T1000 (cell line): ENCODE measurements at places on chromosomes 13 and 19.

- DNase-seq: no peak
Observed at GRCh38 chr19:37719927-37720265, 335 bp upstream of the ZNF607 start.

DNA sequence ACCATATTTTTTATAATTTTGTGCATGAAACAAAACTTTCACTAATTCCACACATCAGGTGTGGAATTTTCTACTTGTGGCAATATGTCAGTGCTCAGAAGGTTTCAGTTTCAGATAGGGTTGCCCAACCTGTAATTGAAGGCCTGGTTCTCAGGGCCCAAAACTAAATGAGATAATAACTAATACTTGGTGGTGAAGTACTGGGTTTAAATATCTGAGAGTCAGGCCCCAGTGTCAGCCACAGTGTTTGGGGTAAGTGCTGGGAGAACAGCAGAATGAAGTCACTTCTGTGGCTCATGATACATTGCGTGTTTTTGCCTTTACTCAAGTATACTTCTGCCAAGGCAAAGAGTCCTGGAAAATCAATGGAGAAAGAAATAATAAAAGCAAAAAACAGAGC lies 5.6 kb downstream of the SAFB start:
- no peak for DNase-seq

DNA sequence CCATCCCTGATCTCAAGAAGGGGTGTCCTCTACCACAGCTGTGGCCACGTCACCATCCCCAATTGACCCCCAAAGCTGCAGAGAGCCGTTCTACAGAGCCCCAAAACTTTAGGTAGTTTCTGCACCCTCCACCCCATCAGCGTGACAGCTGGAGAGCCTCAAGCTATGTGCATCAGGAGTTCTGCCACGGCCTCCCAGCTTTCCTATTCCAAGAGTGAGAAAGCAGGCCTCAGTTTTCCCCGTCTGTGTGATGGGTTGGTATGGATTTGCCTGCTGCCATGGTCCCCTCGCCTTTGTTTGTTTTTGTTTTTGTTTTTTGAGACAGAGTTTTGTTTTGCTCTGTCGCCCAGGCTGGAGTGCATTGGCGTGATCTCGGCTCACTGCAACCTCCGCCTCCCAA lies 1.5 kb downstream of the BCL3 start:
- no peak for DNase-seq

- DNase-seq: no peak
Observed at GRCh38 chr13:52892925-52893324, 44.5 kb upstream of the PCDH8 start.

DNA sequence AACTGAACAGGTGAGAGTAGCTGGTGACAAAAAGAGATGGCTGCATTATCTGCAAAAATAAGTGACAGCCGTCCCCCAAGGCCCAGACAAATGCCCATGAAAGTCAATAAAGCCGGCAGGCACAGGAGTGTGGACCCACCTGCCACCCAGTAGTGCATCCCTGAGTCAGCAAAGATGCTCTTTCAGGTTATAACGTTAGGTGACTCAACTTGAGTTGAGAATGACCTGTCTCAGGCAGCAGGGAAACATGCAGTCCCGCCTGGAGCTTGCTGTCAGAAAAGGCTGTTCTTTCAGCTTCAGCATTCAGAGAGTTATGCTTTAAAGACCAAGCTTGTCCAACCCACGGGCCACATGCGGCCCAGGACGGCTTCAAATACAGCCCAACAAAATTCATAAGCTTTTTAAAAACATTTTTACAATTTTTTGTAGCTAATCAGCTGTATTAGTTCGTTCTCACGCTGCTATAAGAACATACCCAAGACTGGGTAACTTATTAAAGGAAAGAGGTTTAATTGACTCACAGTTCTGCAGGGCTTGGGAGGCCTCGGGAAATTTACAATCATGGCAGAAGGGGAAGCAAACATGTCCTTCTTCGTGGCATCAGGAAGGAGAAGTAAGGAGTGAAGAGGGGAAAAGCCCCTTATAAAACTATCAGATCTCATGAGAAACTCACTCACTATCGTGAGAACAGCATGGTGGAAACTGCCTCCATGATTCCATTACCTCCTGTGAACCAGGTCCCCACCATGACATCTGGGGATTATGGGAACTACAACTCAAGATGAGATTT lies 110.4 kb downstream of the RAB20 start:
- no peak for DNase-seq

GRCh38 chr19:6362027-6362350 lies 658 bp downstream of the CLPP start:
- no peak for DNase-seq

DNA sequence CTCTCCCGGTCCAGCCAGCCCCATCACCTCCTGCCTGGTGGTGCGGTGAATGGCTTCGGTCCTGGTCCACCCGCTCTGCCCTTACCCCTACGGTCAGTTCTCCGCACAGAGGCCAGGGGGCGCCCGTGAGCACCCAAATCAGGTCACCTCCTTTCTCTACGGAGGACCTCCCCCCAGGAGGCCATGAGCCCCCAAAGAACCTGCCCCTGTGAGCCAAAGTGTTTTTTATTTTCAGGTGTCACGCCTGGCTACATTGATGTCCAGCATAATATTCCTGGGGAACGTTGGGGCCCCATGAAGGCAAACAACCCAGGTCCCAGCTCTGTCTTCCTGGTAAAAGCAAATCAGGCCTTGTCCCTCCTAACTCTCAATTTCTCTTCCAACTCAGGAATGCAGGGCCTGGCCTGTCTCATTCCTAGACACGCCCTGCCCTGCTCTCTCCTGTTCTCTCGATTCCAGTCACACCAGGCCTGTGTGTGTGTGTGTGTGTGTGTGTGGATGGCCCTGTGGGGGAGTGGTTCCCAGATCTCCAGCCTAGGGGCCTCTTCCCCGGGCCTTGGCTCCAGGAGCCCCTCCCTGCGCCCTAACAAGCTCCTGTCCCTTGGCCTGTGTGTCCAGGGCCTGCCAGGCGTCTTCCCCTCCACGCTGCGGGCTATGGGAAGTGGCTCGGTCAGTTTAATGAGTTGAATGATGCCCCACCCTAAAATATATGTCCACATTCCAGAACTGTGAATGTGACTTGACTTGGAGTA lies 9.7 kb upstream of the GIPC1 start:
- DNase-seq: peak; percentile 74

DNA sequence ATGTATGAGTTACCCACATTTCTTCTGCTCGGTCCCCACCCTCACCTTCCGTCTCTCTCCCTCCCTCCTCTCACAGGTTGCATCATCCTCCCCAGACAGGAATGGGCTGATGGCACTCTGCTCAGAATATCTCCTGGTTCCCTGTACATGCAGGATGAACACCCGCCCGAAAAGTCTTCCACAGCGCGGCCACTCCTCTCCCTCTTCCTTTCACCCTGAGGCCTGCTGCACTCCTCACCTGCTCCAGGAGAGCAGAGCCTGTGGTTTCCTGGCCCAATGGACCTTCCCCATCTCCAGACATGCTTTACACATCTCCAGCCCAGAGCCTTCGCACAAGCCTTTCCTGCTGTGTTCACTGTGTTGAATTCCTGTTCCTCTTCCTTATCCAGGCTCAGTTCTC lies 40.9 kb downstream of the GSX1 start:
- no peak for DNase-seq

- no peak for DNase-seq
Observed at GRCh38 chr19:51158474-51159129, 16.5 kb downstream of the SIGLEC7 start.

DNA sequence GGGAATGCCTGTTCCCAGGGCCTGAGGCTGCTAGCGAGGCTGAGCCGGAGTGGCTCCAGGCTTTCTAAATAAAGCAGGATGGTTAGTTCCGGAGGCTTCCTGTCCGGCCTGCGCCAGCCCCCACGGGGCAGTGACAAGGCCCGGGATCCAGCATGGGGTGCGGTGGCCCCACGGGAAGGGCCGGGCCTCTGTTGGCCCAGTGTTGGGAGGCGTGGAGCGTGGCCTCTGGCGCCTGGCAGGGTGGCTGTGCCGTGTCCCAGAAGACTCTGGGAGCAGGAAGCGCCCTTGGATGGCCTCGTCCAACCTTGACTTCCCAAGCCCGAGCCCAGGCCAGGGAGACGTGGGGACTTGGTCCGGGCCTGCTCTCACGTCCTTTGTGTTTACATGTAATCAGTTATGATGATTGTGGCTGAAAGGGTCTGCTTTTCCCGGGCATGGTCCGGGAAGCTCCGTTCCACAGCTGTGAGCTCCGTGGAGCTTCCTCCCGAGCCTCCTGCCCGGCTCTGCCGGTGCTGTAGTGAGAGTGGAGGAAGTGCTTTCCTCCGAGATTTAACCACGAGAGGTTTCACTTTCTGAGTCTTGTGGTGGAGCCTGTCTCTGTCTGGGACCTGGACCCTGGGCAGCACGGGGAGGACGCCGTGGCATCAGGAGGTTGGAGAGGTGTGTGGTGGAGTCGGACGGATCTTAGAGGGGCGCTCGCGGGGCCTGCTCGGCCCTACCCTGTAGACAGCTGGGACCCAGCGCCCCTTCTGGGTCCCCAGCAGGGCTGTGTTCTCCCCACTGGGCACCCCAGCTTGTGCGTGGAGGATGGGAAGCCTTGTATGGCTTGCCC lies 4.6 kb downstream of the GNA11 start:
- DNase-seq: no peak

- DNase-seq: no peak
Observed at GRCh38 chr19:36838784-36839324, 667 bp upstream of the ZNF790 start.

- DNase-seq: no peak
Observed at GRCh38 chr13:20823071-20823470, 49.3 kb upstream of the EEF1AKMT1 start.

- DNase-seq: no peak
Observed at GRCh38 chr13:37094840-37095239, 10.6 kb downstream of the CSNK1A1L start.

GRCh38 chr13:99774644-99775043 lies 196.9 kb downstream of the ZIC5 start:
- no peak for DNase-seq

- no peak for DNase-seq
Observed at GRCh38 chr13:73547239-73547638, 488.4 kb downstream of the KLF5 start.

- no peak for DNase-seq
Observed at GRCh38 chr13:97474349-97474980, 40.5 kb downstream of the RAP2A start.

GRCh38 chr13:112618501-112618900 lies 30.5 kb upstream of the TUBGCP3 start:
- no peak for DNase-seq

DNA sequence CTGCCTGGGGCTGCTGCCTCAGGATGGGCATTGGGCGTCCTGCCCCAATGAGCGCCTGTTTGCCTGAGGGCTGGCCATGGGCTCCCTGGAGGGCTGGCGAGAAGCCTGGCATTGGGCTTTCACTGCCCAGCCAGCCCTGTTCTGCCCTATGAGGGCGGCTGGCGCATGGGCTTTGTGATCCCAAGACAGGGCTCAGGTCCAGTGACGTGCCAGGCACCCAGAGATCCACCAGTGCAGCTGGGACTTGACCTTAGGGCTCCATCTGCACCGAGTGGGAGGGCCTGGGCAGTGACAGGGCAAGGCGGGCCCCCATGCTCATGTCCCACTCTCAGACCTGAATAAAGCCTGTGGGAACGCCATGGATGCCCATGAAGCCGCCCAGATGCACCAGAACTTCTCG lies 34.3 kb downstream of the MAU2 start:
- no peak for DNase-seq

GRCh38 chr13:24911133-24911908 lies 147.4 kb downstream of the RNF17 start:
- DNase-seq: no peak

GRCh38 chr13:44417446-44417845 lies 43.8 kb downstream of the SERP2 start:
- no peak for DNase-seq

DNA sequence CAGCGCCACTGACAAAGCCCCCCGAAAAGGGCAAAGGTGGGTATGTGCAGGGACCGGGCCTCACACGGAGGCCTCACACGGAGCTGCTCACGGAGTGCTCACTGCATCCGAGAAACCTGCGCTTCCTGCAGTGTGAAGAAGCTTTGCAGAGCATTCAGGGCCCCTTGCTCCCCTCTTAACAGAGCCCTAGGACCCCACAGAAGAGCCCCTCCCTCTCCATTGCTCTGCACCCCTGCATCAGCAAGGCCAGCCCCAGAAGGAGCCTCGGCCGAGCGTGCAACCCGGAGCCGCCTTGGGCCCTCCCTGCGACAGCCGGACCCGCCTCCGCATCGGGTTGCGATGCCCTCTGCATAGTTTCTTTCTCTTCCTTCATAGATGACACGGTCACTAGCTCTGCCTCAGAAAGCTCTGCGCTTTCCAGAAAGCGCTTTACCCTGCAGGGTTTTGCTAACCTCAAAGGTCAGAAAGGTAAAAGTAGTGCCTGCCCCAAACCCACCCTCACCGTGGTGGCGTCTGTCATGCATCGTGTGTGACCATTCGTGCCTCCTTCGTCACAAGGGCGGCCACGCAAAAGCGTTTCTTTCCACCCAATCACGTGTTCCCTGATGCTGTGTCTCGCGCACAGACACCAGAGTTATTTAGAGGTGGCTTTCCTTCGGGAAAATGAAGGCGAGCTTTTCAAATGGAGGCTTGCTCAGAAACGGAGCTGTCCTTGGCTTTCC lies 15.7 kb upstream of the F7 start:
- no peak for DNase-seq

GRCh38 chr13:29482504-29482903 lies 113.0 kb downstream of the SLC7A1 start:
- no peak for DNase-seq

- DNase-seq: peak; percentile 98
Observed at GRCh38 chr19:45455707-45456499, 11.9 kb upstream of the FOSB start.

- DNase-seq: no peak
Observed at GRCh38 chr19:34578751-34579150, 97.2 kb downstream of the WTIP start.

GRCh38 chr19:20244356-20244755 lies 77.3 kb downstream of the ZNF486 start:
- no peak for DNase-seq

DNA sequence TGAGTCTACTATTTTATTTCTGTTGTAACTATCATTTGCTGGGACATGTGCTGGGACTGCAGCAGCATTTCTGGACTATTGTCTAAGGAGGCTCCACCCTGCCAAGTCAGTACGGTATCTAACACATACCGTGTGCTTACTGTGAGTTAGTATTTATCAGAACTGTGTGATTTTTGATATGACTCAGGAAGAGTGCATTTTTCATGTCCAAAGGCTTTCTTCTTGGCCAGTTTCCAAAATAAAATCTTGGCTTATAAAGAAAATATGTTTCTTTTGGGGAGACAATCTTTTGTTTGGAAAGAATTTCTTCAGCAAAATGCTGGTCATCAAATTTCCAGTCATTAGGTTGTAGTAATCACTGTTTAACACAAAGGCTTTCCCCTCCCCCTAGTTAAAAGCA lies 11.6 kb downstream of the PARP4 start:
- DNase-seq: no peak

- DNase-seq: no peak
Observed at GRCh38 chr13:26742691-26743358, 17.8 kb downstream of the GPR12 start.

- DNase-seq: no peak
Observed at GRCh38 chr13:109567315-109567714, 219.1 kb downstream of the IRS2 start.

DNA sequence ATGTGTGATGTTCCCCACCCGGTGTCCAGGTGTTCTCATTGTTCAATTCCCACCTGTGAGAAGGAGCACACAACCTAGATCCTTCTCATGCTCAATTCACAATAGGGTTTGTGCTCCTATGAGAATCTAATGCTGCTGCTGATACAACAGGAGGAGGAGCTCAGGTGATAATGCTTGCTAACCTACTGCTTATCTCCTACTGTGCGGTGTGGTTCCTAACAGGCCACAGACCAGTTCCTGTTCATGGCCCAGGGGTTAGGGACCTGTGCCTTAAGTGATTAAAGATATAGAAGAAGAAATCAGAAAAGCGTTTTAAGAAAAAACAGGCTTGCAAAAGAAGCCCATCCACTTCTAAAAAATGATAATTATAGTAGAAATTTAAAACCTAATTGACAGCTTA lies 17.5 kb downstream of the DLEU7 start:
- no peak for DNase-seq
